ENCODE measurements at places on chromosomes 6 and 20.

- DNase-seq, result peak; percentile 97
Observed at GRCh38 chr6:17865243-17865642, 122.2 kb downstream of the KIF13A start.

GRCh38 chr20:47246061-47246777 lies 110.3 kb downstream of the ZMYND8 start:
- DNase-seq, result no peak

DNA sequence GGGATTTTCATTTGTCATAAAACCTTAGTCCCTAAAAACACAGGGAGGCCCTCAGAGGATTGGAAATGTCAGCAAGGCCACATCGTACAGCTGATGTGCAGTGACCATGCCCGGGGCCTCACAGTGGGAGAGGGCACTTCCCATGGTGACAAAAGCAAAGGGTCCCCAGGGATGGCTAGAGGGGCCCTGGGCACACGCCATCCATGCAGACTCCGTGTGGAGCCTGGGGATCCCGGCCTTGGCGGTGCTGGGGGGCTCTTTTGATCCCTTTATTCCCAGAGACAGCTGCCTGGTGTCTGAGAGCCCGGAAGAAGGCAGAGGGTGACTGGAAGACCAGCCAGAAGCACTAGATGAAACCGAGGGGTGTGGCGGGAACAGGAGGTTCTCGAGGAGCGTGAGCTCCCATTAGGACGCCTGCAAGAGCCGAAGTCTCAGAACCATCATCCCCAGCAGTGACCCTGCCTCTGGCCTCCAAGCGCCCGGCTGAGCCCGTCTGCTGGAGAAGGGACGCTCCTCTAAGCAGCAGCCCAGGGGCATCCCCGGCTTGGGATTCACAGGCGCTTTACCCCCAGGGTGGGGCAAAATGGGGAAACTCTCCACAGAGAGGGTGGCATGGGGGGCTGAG lies 49.1 kb upstream of the FRMD1 start:
- DNase-seq, result no peak

GRCh38 chr6:41271901-41272395 lies 14.5 kb downstream of the TREM1 start:
- no peak for DNase-seq

- DNase-seq, result no peak
Observed at GRCh38 chr20:34570859-34571306, 12.4 kb downstream of the MAP1LC3A start.

DNA sequence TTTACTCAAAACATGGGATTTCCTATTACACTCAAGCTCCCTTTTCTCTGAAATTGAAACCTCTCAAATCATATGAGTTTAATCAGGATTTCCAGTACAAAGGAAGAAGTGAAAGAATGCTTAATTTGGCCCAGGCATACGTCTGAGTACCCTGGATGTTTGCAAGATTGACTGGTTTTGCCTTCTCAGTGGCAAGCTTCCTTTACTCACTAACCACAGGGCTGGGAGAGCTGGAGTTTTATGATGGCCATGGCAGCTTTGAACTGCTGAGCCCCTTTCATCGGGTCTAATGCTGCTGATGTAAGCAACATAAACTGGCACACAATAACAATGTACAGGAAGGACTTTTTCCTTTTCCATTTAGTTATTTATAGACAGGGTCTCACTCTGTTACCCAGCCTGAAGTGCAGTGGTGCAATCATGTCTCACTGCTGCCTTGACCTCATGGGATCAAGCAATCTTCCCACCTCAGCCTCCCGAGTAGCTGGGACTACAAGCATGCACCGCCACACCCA lies 194.8 kb downstream of the SLC35F1 start:
- no peak for DNase-seq

DNA sequence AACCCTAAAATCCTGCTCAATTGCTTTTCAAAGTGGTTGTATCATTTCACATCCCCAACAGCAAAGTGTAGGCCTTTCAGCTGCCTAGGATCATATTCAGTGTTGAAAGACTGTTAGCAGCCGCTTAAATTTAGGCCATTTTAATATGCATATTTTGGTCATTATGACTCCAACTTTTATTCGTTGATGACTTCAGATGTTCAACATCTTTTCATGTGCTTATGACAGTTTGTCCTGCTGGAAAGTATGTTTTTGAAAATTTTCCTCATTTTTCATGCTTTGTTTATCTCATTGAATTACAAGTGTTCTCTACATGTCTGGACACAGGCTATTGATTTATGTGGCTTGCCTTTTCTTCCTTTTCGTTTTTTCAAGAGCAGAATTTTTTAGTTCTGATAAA lies 244.0 kb downstream of the THBS2 start:
- no peak for DNase-seq

DNA sequence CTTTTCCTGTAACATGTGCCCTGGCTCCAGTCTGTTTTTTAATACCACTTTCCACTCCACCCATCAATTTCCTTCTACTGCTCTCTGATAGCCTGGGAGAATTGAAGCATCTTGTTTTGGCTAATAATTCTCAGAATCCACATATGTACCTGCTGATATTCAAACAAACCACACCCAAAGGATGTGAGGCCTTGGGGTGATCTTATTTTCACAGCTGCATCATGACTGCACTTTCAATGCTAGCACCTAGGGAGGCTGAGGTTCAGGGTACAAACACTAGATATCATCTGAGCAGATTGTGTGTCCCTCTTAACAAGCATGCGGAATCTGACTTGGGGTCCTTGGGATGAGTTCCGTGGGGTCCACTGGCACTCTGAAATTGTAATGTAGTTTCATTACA lies 12.7 kb downstream of the FNDC1 start:
- no peak for DNase-seq

DNA sequence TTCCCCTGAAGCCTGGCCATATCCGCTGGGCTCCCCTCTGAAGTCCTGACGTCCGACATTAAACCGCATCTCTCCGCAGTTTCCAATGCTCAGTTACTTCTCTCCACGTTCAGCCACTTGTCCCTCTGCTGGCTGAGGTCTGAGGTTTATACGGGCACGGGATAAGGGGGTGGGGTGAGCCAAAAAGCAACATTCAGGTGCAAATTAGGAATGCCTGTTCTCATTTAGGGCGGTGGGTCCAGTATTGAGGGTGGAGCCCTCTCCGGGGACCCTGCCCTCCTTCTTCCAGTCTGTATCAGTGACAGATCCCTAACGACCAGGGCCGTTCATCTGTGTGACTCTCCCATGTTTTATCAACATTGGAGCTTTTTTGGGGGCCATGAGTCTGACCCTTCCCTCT lies 1454.4 kb downstream of the HACE1 start:
- no peak for DNase-seq

DNA sequence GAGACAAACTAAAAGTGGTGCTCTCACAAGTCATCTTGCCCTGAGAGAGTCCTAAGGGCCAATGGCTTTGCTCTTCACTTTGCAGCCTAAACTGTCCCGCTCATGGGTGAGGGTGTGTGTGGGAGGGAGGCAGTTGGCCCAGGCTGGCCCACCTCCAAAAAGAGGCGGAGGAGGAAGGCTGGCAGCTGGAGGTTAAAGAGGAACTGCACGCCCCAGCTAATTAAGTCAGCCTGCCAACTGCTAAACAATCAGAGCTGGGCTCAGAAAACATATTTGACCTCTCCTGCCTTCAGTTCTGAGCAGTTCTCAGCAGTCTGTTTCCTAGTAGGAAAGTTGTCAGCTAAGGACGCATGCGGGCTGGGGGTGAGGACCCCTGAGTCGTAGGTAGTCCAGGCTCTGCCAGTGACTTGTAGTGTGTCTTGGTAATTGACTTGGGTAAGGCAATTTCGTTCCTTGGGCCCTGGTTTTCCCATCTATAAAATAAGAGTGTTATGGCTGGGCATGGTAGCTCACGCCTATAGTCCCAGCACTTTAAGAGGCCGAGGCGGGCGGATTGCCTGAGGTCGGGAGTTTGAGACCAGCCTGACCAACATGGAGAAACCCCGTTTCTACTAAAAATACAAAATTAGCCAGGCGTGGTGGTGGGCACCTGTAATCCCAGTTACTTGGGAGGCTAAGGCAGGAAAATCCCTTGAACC lies 17.0 kb downstream of the GSS start:
- no peak for DNase-seq

GRCh38 chr20:24701668-24702067 lies 232.2 kb downstream of the SYNDIG1 start:
- DNase-seq, result no peak

- no peak for DNase-seq
Observed at GRCh38 chr6:51618563-51618962, 468.9 kb downstream of the PKHD1 start.

DNA sequence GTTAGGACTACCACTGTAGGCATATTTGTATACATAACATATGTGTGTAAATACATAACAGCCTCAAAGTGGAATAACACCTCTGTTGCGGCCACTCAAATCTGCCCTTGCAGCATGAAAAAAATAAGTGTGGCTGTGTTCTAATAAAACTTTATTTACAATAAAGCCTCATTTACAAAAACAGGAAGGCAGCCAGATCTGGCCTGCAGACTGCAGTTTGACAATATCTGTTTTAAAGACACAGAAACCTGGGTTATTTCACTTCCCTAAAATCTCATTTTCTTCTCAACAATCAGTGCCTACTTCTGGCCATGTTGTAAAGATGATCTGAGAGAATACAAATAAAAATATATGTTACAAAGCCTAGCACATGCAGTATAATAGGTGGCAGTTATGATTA lies 53.9 kb upstream of the SCML4 start:
- DNase-seq, result no peak

- DNase-seq, result no peak
Observed at GRCh38 chr6:40320947-40321346, 266.2 kb downstream of the LRFN2 start.

DNA sequence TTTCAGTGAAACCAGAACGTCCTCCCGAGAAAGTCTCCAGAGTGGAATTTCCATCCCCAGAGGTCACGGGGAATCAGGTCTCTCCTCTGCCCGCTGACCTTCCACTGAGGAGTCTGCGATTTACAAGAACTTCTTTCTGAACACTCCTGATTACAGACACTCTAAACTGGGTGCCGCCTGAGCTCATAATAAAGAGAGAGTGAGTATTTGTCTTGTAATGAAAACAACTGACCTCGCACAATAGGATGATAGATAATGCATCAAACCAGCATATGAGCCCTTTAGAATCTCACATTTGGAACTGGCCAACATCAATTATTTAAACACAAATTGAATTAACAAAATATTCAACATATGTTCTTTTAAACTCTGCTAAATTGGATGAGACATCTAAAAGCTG lies 47.5 kb downstream of the DLL1 start:
- no peak for DNase-seq

DNA sequence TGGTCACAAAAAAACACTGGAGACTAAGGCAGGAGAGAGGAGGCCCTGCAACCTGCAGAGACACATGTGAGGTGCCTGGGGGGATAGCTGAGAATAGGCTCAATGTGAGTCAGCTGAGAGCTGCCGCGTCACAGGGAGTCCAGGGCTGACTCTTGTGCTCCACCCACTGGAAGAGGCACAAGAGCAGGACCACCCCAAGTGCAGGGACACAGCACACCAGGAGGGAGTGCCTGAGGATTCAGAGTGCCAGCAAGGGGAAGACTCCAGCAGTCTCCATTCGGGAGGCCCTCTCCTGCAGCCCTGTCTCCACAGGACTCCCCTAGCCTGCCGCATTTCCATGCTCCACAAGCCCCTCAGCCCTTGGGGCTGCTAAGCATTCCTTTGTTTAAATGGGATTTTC lies 105.5 kb downstream of the HUS1B start:
- peak; percentile 10 for DNase-seq

- no peak for DNase-seq
Observed at GRCh38 chr6:16028966-16029365, 99.9 kb upstream of the MYLIP start.

DNA sequence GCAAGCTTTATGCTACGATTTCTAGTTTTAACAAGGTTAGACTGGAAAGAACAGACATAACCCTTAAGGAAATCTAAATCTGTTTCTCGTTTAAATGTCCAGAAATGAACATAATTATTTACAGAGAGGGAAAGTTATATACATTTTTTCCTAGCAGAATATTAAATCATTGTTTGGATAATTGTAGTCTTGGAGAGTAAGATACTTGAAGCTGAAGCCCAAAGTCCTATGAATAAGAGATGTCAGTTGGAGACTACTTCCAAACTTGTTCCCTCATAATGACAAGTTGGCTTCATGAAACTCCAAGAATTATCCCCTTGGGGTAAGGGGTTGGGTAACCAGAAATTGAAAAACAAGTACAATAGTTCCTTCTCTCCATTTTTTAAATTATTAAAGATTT lies 911.1 kb upstream of the MAN1A1 start:
- DNase-seq, result no peak

DNA sequence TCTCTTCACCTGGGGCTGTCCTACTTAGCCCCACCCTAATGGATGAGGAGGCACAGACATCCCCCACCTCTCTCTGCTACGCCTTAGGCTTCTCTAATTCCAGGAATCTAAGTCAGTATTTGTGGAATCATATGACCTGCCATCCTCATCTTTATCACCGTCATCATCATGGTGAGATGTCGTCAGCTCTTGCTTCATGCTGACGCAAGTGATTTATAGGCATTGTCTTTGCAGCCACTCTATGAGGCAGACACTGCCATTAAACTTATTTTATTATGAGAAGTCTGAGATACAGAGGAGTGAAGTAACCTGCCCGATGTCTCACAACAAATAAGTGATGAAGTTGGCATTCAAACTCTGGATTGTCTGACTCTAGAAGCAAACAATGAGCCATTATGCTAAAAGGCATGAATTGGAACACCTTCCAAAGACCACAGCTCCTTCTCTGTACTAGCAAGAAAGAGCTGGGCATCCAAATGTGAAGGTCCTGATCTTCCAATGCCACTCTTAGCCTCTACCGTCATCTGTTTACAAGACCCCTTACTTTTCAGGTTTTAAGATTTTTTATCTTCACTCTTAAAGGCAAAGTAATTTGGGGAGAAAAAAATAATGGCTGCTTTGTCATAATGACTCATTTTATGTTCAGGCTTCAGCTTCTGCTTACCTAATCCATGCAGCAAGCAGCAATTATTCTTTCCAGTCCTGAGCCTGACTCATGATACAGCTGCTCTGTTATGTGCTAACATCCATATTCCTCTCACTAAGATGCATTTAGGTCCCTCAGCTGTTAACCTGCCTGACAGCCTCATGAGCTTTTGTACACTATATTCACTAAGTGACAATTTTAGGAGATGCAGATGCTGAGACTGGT lies 113.7 kb upstream of the BCLAF1 start:
- DNase-seq, result peak; percentile 99

DNA sequence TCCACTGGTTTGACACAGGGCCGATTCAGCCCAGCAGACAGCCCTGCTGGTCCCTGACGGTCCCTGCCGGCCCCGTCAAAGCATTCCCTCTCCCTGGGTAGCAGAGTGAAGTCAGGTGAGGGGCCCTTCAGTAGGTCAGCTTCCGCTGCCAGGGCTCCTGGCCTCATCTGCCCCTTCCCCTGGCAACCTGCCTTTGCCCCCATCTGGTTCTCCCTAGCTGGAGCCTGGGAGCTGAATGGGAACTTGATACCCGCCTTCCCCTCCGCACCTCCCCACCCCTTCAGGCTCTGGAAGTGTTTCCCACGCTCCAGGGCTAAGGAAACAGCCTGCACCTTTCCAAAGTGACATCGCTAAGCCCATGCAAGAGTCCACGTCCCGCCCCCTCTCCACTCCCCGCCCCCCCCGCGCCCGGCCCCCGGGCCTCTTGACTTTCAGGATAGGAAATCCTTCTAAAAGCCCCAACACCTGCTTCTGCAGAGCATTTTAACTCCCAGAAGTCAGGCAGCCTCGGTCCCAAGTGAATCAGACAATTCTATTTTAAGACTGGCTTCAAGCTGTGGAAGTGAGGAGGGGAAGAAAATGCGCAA lies 53.3 kb downstream of the ISM1 start:
- DNase-seq, result no peak

Data from epithelial cell of prostate (primary cell).